ENCODE measurements at places on chromosomes 2 and 18.

GRCh38 chr2:142714600-142714999 is 162.9 kb upstream of the KYNU start:
- DNase-seq = no peak

- DNase-seq = no peak
Measured at GRCh38 chr2:15993666-15994065, 53.3 kb downstream of the MYCN start.

GRCh38 chr2:168773719-168774521 is 28.5 kb upstream of the NOSTRIN start:
- peak; percentile 34 for DNase-seq

DNA sequence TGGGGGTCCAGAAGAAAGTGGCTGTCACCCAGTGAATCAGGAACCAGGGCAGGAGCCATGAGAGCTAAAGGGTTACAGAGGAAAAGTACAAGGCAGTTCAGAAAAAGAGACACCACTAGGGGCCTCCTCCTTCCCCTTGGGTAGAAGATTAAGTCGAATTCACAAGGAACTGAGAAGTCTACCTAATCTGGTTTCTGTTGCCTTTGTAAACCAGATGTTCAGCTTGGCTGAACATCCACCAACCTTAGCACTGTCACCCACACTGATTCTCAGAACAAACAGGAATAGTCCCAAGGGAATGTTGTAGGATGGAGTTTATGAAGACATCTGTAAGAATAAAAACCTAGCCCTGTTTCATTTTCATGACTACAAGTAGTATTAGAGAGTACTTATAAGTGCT is 90.4 kb upstream of the NOSTRIN start:
- DNase-seq = peak; percentile 5

GRCh38 chr2:238286987-238287736 is 1.2 kb downstream of the PER2 start:
- DNase-seq = no peak

DNA sequence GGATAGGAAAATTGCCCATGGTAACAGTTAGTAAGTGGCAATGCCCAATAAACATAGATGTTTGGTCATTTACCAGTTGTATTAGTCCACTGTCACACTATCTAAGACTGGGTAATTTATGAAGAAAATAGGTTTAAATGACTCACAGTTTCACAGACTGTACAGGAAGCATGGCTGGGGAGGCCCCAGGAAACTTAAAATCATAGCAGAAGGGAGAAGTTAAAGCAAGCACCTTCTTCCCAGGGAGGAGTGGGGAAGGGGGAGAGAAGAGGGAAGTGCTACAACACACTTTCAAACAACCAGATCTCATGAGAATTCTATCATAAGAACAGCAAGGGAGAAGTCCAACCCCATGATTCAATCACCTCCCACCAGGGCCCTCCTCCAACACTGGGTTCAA is 23.4 kb downstream of the NR4A2 start:
- no peak for DNase-seq

DNA sequence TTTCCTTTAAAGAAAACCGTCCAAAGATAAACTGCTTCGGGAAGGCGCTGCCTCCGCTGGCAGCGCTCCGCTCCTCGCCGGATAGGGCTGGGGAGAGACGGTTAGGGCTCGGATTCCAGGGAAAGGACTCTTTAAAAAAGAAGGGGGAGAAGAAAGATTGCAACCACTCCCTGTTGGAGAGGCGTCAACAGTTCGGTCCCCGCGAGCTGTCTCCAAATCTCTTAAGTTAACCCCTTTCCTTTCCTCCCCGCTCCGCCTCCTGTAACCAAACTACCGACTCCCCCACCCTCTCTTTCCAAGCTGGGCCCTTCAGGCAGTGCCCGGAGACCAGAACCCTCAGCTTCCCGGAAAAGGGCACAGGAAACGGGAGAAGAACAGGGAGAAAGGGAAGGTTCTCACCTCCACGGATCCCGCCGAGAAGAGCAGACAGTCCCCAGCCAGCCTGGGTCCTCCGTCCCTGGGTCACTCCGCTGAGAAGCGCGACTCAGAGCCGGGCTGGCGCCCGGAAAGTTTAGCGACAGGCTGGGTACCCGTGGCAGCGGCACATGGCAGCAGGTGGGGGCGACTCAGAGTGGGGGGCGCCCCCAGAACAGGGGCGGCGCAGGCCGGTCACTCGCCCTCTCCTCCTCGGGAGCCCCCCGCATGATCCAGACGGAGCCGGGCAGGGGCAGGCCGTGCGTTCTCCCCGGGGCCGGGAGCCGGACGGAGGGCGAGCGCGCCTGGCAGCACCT is 675 bp downstream of the FZD5 start:
- peak; percentile 30 for DNase-seq

DNA sequence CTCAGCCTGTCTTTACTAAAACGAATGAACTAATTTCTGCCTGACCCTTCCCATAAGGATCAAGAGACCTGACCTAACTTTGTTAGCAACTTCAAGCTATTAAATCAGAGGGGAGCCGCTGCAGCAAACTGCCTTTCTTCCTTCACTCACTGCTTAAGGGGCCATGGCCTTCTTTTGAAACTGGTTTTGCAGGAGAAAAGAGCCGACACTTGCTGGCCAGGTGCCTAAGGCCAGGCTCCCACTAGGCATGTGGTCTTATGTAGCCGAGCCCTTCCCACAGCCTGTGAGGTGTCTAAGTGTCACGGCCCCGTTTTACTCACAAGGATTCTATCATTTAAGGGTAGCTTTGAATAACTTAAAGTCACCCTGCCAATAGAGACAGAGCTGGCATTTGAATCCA is 130.8 kb downstream of the ZNF236 start:
- DNase-seq = no peak

- no peak for DNase-seq
Measured at GRCh38 chr2:181174611-181175580, 194.5 kb downstream of the UBE2E3 start.

- no peak for DNase-seq
Measured at GRCh38 chr2:241506793-241507429, 1.5 kb downstream of the STK25 start.

GRCh38 chr2:143264851-143265250 is 135.6 kb downstream of the ARHGAP15 start:
- DNase-seq = no peak

DNA sequence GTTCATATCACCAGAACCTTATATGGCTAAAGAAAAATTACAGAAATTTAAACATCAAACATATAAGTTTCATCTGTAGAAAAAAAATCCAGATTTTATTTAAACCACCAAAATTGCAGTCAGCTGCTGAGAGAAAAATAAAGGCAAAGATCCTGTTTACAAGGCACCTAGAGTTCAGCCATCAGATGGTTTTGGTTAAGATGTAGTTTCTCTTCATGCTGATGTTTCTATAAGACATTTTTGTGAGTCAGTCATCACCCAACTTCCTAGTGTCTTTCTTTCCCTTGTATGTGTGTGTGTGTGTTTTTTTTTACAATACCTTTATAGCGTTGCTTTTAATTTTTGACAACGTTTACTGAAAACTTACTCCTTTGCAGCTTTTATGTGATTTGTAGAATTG is 26.1 kb upstream of the MMADHC start:
- DNase-seq = no peak

DNA sequence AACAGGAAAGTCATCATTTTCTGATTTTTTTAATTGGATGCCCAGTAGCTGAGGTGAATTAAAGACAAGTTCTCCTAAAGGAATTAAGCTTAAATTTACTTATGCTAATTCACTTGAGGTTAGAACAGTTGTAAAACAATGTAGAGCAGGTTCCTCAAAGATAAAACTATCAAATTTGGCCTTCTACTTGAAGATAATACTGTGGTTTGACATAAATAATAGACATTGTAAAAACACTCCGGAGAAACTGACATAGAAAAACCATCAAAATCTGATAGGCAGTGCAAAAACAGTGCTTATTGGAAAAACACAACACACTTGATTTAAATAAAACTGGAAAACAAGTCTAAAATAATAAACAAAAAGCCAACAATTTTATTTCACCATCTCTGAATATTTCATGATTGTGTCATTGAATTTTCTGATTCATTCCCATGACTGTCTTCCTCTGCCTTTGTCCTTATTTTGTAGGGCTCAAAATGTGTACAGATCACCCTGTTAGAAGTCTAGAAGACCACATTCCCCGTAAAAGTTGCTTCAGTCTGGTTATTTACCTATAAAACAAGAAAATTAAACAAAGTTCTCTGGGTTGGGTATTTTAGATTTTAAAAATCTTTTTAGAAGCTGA is 28.3 kb upstream of the SLC40A1 start:
- no peak for DNase-seq

DNA sequence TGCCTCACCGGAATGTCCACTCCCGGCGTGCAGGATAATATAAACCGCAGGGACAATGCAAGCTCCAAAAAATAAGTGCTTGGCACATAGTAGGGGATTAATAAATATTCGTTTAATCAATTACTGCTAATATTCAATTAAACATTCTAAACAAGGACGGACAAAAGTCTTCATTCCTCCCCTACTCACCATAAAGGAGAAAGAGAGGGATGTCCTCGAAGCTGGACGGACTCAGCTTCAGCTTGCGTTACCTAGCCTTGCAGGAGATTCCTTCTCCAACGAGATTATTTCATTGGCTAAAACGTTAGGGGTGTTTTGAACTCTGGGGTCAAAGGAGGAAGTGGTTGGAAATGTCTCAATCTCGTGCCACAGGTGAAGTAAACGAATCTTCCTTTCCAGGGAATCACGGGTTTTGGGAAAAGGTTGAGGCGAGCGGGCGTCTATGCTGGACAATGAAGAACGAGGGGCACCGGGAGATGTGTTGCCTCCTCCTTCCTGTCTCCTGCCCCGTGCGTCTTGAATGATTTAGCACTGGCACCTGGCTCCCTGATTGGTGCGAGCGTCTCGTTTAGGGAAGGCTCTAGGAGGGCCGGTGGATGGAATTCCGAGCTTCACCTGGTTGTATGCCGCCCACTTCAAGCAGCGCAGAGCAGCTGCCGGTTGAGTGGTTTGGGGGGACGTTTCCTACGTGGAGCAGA is 2.0 kb upstream of the GAD1 start:
- no peak for DNase-seq

DNA sequence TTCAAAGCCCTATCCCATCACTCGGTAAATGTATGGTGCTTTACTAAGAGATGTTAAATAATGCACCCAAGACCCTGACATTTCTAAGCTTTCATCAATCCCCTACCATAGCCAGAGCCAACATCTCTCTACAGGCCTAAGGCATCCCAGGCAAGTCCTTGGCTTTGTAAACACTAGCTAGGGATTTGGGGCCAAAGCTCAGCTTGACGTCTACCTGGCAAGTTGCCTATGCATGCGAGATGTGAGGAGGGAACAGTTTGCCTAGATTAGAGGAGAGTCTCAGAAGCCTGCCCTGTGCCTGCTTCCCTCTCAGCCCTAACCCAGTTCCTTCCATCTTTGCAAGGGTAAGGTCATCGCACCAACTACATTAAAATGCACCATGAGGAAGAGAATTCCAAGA is 221.5 kb upstream of the NCKAP5 start:
- DNase-seq = no peak

DNA sequence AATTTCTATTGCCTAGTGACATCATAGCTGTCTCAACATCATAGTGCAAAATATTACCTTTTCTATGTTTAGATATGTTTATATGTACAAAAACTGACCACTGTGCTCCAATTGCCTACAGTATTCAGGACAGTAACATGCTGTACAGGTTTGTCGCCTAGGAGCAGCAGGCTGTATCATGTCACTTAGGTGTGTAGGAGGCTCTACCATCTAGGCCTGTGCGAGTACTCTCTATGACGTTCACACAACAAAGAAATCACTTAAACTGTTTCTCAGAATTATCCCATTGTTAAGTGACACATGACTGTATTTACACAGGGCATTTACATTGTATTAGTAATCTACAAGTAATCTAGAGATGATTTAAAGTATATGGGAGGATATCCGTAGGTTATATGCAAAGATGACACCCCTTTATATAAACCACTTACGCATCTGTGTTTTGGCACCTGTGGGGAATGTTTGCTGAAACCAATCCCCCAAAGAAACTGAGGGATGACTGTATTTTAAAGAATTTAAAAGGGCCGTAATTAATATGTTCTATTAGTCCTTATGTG is 24.7 kb downstream of the IL1R2 start:
- DNase-seq = no peak

- DNase-seq = no peak
Measured at GRCh38 chr18:62437235-62438017, 85.4 kb upstream of the ZCCHC2 start.

- DNase-seq = peak; percentile 41
Measured at GRCh38 chr2:189580241-189580651, 340 bp downstream of the SLC40A1 start.

GRCh38 chr2:123688231-123688940 is 336.7 kb upstream of the CNTNAP5 start:
- no peak for DNase-seq

GRCh38 chr2:238646281-238646680 is 201.6 kb upstream of the TWIST2 start:
- DNase-seq = no peak

DNA sequence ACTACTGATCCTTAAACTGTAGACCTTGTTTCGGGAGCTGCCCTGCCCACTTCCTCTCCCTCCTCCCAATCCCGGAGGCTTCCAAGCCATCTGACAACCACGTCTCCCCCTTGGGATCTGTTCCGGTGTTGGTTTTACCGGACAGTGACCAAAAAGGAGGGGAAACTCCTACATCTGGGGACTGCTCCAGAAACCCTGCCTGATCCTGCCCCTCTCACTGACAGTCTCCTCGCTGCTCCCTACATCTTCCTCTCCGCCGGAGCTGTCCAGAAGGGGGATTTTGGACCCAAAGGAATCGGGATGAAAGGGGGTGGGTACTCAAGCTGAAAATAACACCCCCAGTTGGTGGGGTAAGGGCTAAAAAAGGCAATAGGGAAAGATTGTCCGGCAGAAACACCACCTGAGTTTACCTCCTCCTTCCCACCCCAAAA is 1.5 kb downstream of the INO80D start:
- DNase-seq = peak; percentile 41

GRCh38 chr2:186256540-186256939 is 229.5 kb upstream of the ZC3H15 start:
- DNase-seq = peak; percentile 36

GRCh38 chr2:64643838-64644457 is 9.8 kb downstream of the SERTAD2 start:
- no peak for DNase-seq

DNA sequence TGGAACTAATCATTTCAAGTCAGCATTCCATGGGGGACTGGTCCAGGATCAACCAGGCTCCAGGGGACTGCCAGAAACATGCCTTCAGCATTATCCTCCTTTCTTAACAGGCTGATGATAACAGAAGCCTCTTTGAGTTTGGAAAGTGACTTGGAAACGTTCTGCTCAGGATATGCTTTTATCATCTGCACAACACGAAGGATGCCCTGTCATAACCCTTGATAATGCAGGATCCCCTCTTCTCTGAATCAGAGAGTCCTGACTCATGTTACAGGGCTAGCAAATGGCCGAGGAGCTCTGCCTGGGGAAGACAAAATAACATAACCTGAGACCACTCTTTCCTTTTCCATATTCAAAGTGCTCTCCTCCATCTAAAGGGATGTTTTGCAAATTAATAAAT is 6.7 kb downstream of the SCYGR3 start:
- DNase-seq = no peak

Data from AML-193 (cell line).